ENCODE measurements at places on chromosomes 5 and 9. TPM values are rescaled to one million over a fixed set of nuclear protein-coding genes. Genes with fewer than 3 reads are reported as not detected.

The KCNN2 gene
- total RNA-seq = 10.5 TPM

The ITGA2 gene
- 0.69 TPM for total RNA-seq

The INSL4 gene
- total RNA-seq = not detected

The MATR3 gene
- total RNA-seq = 121 TPM

The CEMIP2 gene
- total RNA-seq = 8.7 TPM

The HBEGF gene
- total RNA-seq = 21.9 TPM

The FRRS1L gene
- 2.2 TPM for total RNA-seq

The MSMP gene
- not detected for total RNA-seq

The CTXN3 gene
- total RNA-seq = not detected

The PCDHGA7 gene
- 7.0 TPM for total RNA-seq

The MARCOL gene
- total RNA-seq = not detected

The CXCL14 gene
- total RNA-seq = 1.3 TPM

The OBP2B gene
- not detected for total RNA-seq

The PFN3 gene
- not detected for total RNA-seq

The KIAA1958 gene
- total RNA-seq = 4.9 TPM

The ARHGEF37 gene
- 32.8 TPM for total RNA-seq

The ASS1 gene
- total RNA-seq = 65.5 TPM

The FGF18 gene
- 18.5 TPM for total RNA-seq

The PLCXD3 gene
- 95.3 TPM for total RNA-seq

The MEGF10 gene
- total RNA-seq = 0.37 TPM

The MYO10 gene
- 4.9 TPM for total RNA-seq

The PCDHGA1 gene
- total RNA-seq = 3.0 TPM

The FST gene
- 3.2 TPM for total RNA-seq

The CCL27 gene
- total RNA-seq = not detected

The AHRR gene
- 2.1 TPM for total RNA-seq

The RASGRF2 gene
- 6.5 TPM for total RNA-seq

The UBE2QL1 gene
- total RNA-seq = 22.1 TPM

The ZNF366 gene
- 8.9 TPM for total RNA-seq

The CACNA1B gene
- total RNA-seq = 0.20 TPM

The LRRC19 gene
- total RNA-seq = not detected

The C9orf152 gene
- total RNA-seq = not detected

The TRPM6 gene
- total RNA-seq = 0.32 TPM

The FGF1 gene
- total RNA-seq = 43.6 TPM

The OGN gene
- 8.1 TPM for total RNA-seq

The CBY3 gene
- not detected for total RNA-seq

The PTPRD gene
- 6.1 TPM for total RNA-seq

The FRMD3 gene
- total RNA-seq = 97.7 TPM

The F12 gene
- not detected for total RNA-seq

The IRX1 gene
- total RNA-seq = not detected

The BTNL3 gene
- not detected for total RNA-seq

The XRCC4 gene
- total RNA-seq = 5.7 TPM

The SLC4A9 gene
- total RNA-seq = not detected

The RNF180 gene
- total RNA-seq = 12.5 TPM

The HAND1 gene
- total RNA-seq = 37.8 TPM

The ABCA2 gene
- 33.8 TPM for total RNA-seq

The NDUFS4 gene
- total RNA-seq = 212 TPM

The CLIC3 gene
- 1.7 TPM for total RNA-seq

The PCDHGB1 gene
- 7.1 TPM for total RNA-seq

The MARCHF11 gene
- 10.0 TPM for total RNA-seq

All from left ventricle myocardium superior (tissue), 1 donor.